Uterus (tissue), 4 donors: ENCODE measurements at places on chromosomes 7 and 10.

GRCh38 chr10:50919010-50919409, 33.6 kb upstream of the A1CF start:
- no peak for DNase-seq

GRCh38 chr10:124329362-124329761, 89.4 kb downstream of the OAT start:
- no peak for DNase-seq

GRCh38 chr7:4083513-4083912, 598.6 kb upstream of the FOXK1 start:
- no peak for DNase-seq

GRCh38 chr7:79176859-79177477, 276.5 kb downstream of the MAGI2 start:
- no peak for DNase-seq

DNA sequence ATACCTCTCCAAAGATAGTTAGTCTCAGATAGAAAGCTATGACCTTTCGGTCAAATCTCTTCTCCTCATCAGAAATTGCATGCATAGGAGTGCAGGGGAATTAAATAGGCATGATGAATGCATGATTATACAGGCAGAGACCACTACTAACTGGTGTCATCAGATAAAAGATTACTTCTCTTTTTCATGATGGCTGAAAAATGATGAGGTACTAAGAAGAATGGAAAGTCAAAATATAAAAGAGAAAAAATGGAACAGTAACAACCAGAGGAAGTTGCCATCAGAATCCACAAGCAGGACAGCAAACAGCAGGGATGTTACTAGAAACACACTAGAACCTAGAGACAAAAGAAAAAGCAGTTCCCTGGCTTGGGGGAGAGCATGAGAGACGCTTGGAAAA, 31.6 kb downstream of the CTTNBP2 start:
- DNase-seq = no peak

GRCh38 chr7:134636008-134636449, 10.6 kb upstream of the BPGM start:
- no peak for DNase-seq
